ENCODE measurements at places on chromosomes 2 and 18.
A peak's percentile ranks its signal among the peaks of the same experiment; 100 is the strongest.

DNA sequence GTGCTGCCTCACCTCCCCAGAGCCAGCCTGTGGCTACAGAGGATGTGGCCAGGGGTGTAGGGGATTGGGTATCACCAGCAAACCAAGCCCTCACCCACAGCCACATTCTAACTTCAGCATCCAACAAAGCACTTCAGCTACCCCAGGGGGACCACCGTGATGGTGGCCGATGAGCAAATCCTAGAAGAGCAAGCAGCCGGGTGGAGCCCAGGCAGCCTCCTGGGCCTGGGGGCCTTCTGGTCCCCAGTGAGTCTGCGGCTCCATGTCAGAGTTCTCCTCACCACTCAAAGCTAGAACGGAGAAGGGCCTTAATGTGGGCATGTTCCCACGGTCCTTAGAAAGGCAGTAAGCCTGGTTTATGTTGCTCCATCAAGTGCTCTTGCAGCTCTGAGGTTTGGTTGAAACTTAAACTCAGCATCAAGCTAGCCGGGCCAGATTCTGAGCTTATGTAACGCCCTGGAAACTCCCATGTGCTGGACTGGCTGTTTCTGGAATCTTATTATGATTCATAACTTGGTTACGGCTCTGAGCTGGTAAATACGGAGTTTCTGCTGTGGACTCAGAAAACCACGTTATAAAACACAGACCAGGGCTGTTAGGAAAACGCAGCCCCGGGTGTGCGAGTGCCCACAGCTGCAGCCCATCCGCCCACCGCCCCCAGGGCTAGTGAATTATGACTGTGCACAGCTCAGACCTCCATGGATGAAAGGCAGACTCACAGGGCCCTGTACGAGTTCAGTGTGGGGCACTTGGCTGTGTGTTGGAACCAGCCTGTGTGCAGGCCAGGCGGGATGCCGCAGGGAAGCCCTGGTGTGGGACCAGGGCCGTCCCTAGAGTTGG, 99.8 kb downstream of the SEPTIN10 start:
- peak; percentile 57 for DNase-seq

- DNase-seq = no peak
These were observed 63.4 kb upstream of the NEUROD1 start for GRCh38 chr2:181743723-181744031.

- no peak for DNase-seq
These were observed 69.1 kb upstream of the MAP4K3 start for GRCh38 chr2:39506215-39506614.

DNA sequence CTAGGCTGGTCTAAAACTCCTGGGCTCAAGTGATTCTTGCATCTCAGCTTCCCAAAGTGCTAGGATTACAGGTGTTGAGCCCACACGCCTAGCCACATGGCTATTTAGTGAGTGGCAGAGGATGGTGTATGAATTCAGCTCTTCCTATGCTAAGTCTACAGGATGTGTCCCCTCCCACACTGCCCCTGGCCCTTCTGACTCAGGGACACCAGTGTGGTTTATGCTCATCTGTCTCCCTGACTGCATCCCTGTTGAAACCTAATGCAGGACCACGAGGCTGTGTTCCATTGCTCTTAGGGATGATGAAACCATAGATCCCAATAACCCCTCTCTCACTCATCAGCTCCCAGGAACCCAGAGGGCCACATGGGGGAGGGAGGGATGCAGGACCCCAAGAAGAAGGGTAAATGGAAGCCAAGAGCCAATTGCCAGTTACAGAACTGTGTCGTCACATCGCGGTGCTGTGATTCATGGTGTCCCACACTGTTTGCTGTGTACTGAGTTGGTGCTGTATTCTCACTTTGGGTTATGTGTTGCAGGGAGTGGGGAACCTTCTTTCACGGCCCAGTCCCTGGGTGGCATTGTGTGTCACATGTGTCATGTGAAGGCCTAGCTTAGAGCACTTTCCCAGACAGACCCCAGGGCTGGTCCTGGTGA, 102.9 kb upstream of the HAAO start:
- no peak for DNase-seq

DNA sequence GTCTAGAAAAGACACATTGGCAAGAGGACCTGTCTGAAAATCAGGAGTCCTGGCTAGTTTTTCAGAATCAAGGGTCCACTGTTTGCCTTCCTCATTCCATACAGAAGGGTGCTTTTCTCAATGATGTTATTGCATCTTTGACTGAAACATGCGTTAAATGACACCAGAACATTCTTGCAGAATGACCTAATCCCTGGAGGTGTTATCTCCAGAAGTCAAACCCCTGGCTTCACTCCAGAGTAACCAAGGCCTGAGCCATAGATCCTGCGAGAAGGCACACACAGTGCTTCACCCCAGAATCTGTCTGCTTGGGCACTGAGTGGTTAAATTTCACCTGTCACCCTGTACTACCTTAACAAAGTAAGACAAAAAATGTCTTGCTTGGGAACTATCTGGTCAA, 1055.2 kb upstream of the FANCL start:
- no peak for DNase-seq

DNA sequence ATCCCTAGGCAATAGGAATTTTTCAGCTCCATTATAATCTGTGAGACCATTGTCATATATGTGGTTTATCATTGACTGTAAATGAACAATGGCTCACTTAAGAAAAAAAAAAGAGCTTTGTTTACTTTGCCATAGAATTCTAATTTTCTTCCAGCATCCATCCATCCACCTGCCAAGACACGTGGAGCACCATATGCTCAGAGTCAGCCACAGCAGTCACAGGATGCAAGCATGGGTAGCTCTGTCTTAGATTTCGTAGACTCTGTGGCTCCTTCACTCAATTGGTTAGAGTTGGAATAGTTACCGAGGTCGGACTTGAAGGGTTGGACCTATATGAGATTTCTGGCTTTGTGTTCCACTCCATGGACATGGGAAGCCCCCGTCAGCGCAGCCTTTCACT, 75.6 kb downstream of the COA5 start:
- DNase-seq = no peak

- no peak for DNase-seq
These were observed 310.1 kb downstream of the ALK start for GRCh38 chr2:29611261-29611660.

- no peak for DNase-seq
These were observed 48.0 kb downstream of the NDUFA10 start for GRCh38 chr2:239977111-239977510.

GRCh38 chr2:82819951-82820350, 1639.1 kb downstream of the SUCLG1 start:
- no peak for DNase-seq

DNA sequence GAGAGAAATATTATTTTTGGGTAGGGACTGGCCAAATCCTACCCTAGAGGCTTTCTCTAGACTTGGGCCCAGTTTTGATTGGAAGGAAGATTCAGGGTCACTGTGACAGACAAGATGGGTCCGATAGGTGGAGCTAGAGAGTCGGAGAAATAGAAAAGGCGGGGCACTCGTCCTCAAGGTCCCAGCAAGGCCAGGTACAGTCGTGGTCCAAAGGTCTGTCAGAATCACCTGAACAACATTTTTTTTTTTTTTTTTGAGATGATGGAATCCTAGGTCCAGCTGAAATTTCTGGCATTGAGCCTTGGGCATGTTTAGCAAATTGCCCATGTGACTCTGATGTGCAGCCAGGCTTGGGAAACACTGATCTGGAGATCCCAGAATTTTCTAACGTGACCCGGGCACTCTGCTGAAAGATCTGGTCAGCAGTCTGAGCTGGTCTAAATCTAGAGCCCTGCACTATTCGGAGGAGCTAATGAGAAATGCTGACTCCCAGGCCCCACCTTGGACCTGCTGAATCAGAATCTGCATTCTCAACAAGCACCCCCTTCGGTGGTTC, 23.0 kb upstream of the NTSR2 start:
- DNase-seq = peak; percentile 73

GRCh38 chr2:163266772-163267171, 428.2 kb upstream of the KCNH7 start:
- DNase-seq = peak; percentile 30

GRCh38 chr2:196176142-196176738, 4.9 kb upstream of the STK17B start:
- no peak for DNase-seq

GRCh38 chr2:44533508-44533907, 171.8 kb downstream of the CAMKMT start:
- no peak for DNase-seq

DNA sequence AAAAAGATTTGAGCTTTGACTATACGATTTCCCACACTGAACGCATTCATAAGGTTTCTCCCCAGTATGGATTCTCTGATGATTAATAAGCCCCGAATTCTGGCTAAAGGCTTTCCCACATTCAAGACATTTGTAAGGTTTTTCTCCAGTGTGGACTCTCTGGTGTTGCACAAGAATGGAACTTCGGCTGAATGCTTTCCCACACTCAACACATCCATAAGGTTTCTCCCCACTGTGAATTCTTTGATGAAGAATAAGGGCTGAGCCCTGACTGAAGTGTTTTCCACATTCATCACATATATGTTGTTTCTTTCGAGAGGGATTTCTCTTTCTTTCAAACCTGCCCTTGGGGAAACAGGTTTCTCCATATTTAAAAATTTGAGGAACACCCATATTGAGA, 6.9 kb downstream of the ZNF24 start:
- no peak for DNase-seq

DNA sequence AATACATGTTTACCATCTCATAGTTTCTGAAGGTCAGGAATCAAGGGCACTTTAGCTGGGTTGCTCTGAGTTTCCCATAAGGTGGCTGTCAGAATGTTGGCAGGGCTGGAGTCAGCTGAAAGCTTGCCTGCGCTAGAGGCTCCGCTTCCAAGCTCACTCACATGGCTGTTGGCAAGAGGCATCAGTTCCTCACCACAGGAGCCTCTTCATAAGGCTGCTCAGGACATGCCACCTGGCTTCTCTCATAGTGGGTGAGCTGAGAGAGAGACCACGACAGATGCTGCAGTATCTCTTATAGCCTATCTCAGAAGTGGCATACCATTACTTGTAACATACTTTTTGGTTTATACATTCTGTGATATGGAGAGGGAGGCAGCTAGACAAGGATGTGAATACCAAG, 7.2 kb downstream of the HADHB start:
- no peak for DNase-seq

DNA sequence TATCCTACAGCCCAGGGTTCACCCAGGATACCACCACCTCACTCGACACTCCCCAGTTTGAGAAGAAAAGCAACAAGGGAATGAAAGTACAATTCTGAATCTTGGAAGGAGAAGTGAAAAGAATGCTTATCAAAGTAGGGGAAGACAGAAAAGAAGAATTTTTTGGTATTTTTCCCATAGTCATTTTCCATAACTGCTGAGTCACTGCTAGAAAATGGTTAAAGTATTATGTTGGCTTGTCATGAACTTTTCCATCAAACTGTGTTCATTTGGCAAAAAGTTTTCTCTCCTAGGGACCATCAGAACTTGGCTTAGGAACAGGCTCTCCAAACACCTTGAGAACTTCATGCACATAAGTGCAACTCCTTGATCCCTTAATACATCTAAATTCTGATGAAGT, 192.0 kb downstream of the BCL11A start:
- no peak for DNase-seq

GRCh38 chr18:13558124-13558523, 168.2 kb downstream of the FAM210A start:
- DNase-seq = peak; percentile 62

- no peak for DNase-seq
These were observed 160.8 kb downstream of the AGPS start for GRCh38 chr2:177553176-177553884.

DNA sequence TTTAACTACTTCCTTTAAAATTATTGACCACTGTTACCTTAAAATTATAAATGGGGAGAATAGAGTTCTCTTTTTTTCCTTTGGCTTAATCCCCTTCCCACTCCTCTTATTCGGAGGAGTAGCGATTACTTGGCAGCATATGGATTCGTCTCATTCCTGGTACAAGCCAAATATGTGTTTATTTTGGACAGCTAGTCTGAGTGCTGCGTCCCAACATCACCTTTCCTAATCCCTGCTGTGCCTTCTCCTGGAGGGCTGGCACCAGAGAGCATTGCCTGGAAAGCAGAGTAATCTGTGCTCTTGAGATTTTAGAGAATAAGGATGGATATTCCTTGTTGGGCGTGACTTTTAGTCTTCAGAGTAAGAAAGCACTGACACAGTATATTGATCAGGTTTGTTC, 185.6 kb downstream of the AGAP1 start:
- DNase-seq = no peak

DNA sequence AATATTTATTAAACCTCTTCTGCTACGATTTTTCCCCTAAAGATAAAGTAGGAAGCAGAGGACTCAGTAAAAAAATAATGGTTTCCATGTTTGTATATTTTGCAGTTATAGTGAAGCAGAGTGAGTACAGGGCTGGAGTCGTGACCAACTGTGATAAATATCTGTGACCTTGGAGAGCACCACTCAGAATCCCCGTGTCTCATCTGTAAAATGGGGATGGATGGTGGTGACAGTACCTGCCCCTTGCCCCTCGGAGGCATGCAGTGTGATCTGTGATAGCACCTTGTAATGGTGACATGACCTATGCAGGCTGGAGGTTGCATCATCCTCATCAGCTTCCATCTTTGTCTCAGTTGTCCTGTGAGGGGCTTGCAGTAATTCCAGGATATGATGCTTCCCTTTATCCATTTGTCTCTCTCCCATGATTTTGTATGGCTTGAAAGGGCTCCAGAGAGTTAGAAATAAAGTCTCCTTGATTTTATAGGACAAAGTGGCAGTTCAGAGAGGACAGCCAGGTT, 5.5 kb downstream of the TTL start:
- DNase-seq = no peak

DNA sequence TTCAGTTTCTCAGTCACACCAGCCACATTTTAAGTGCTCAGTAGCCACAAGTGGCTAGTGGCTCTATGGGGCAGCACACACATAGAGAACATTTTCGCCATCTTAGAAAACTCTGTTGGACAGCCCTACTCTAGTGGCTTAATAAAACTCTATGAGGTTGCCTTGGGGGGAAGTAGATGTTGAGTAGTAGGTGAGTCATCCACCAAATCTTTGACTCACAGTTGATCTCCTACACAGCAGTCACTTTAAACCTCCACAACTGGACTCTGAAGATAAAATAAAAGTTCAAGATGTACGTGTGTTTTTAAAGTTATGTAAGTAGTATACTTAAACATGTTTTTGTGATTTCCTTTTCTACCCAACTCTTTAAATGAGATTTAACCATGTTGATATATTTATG, 379.0 kb downstream of the SETBP1 start:
- DNase-seq = no peak

- no peak for DNase-seq
These were observed 230.0 kb upstream of the CXCR4 start for GRCh38 chr2:136347981-136348380.

- DNase-seq = no peak
These were observed 11.6 kb downstream of the VAPA start for GRCh38 chr18:9925369-9925768.

GRCh38 chr18:49691177-49691608, 122.1 kb downstream of the ACAA2 start:
- DNase-seq = peak; percentile 22

GRCh38 chr2:10221443-10221842, 81.3 kb upstream of the HPCAL1 start:
- DNase-seq = no peak

DNA sequence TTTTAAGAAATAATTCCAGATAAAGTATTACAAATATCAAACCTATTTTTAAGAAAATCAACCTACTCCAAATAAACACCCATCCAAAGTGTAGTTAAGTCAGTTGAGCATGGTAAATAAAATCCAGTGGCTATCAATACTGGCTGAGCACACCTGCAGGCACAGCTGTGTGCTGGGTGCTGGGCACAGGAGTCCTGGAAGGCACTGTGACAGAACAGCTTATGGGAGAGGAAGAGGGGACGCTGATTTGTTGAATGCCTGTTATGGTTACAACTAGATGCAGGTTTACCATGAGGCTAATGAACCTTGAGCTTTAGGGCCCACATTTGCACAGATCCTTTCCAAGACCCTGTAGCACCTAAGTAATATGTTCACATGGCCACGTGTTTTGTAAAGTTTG, 202.7 kb downstream of the MTX2 start:
- DNase-seq = no peak

Measured in HTR-8/SVneo (cell line).